8988T (cell line): ENCODE measurements at places on chromosomes 2 and 18.

DNA sequence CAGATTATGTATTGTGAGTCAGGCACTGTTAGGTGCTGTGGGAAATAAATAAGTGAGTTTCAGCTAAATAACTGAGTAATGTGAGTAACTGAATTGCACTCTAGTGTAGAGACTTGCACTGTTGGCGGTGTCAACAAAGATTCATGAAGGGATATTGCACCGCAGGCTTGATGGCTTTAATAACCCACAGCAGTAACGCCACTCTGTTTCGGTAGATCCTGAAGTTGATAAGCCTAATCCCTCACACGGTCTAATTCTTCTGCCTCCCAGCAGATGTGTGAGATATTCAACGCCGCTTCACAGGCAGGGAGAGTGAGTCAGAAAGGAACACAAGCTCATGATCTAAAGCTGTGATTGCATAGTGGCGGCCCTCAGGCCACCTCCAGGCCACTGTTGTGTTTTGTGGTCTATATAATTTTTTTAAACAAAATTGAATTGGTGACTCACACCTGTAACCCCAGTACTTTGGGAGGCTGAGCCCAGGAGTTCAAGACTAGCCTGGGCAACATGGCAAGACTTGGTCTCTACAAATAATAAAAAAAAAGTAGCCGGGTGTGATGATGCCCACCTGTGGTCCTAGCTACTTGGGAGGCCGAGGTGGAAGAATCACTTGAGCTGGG, 94.3 kb downstream of the LIPG start:
- no peak for DNase-seq

- DNase-seq, result no peak
These were observed 737 bp upstream of the MAPK4 start for GRCh38 chr18:50558948-50559751.

DNA sequence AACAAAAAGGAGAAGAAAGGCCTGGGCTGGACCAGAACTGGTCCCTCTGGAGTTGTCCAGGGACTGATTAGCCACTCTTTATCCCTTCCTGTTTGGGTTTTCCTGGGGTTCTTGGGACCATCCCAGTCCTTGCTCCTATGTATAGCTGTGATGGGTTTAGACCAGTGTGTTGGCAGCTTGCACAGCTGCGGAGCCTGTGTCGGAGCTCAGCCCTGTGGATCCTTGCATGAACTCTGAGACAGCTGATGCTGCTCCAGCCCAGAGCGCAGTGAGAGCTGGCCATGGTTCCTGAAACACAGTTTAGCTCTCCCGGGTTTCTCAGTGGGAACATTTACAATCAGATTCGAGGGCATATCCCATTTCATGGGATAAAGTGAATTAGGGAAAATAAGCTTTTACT, 16.9 kb downstream of the IMPA2 start:
- no peak for DNase-seq

GRCh38 chr2:143171817-143172216, 42.6 kb downstream of the ARHGAP15 start:
- DNase-seq, result no peak

GRCh38 chr2:148716378-148716920, 71.9 kb downstream of the EPC2 start:
- DNase-seq, result no peak

GRCh38 chr2:233855345-233855744, 1.0 kb upstream of the HJURP start:
- no peak for DNase-seq

GRCh38 chr2:200498402-200499162, 11.3 kb downstream of the KCTD18 start:
- no peak for DNase-seq

GRCh38 chr18:46374850-46375249, 270.7 kb downstream of the HAUS1 start:
- no peak for DNase-seq

- DNase-seq, result no peak
These were observed 77.0 kb upstream of the SMIM21 start for GRCh38 chr18:75504469-75504868.

GRCh38 chr2:208542465-208543041, 136.0 kb downstream of the PTH2R start:
- no peak for DNase-seq

- DNase-seq, result no peak
These were observed 58.3 kb downstream of the FEZ2 start for GRCh38 chr2:36539631-36540030.

- no peak for DNase-seq
These were observed 312.3 kb upstream of the LRRTM4 start for GRCh38 chr2:77834360-77835002.

GRCh38 chr2:54471221-54471711, 15.1 kb downstream of the SPTBN1 start:
- DNase-seq, result no peak

DNA sequence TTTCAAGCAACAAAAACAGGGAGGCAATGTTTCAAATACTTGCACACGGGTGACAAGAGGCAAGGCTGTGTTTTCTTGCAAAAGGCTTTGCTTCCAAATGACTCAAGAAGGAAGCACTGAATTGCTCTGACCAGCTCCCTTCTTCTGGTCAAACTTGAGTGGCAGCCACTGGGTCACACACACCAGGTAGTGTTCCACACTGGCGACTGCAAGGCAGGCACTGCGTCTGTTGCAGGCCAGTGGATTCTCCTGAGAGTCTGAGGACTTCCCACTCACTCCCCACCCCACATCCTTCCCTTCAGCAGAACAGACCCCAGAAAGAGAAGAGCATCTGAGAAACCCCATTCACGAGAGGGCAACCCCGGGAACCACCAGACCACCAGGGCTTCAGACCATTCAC, 19.8 kb downstream of the PARD6G start:
- DNase-seq, result no peak
